Activated CD4-positive, alpha-beta T cell treated with anti-CD3 and anti-CD28 coated beads for 4 hours (primary cell): ENCODE measurements at places on chromosomes 3 and 15.

GRCh38 chr15:80880086-80880485, 100.9 kb downstream of the CEMIP start:
- DNase-seq: no peak

DNA sequence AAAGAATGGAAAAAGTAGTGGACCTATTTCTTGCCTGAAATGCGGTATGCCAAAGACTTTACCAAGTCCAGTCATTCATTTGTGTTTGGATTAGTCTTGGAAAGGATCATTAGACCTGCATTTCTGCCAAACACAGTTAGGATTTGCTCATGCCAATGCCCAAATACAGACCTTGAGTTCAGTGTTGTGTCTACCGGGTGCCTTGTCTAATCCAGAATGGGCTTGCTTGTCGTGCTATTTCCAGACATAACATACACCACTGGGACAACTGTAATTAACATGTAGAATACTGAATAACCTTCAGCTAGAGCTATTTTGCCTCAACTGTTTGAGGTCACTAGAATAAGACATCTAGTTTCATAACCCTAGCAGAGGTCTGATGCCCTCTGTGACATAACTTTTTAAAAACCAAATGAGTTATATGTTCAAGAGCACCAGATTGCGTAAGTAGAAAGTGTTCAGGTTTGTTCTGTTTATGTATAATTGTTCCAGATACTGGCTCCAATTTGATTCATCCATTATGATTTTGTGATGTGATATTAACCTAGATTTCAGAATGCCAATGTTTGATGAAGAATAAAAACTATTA, 145.3 kb upstream of the DPH6 start:
- DNase-seq: no peak

GRCh38 chr3:12483872-12484197, 445 bp upstream of the TSEN2 start:
- no peak for DNase-seq

- no peak for DNase-seq
Observed at GRCh38 chr3:176789281-176789705, 408.0 kb downstream of the TBL1XR1 start.

DNA sequence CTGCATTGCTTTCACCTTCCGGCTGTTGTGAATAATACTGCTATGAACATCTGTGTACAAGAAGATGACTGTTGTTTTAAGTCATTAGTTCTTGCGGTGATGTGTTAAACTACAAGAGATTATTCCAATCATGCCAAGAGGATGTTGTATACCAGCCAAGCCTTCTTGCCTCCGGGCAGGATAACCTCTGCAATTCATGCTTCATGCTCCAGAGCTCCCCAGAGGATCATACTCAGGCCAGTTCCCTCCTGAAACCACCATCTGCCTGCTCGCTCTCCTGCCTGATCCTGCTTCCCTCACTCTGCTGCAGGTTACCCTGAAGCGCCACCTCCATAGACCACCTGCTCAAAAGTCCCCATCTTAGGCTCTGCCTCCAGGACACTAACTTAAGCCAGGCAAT, 187.1 kb upstream of the PROK2 start:
- no peak for DNase-seq

DNA sequence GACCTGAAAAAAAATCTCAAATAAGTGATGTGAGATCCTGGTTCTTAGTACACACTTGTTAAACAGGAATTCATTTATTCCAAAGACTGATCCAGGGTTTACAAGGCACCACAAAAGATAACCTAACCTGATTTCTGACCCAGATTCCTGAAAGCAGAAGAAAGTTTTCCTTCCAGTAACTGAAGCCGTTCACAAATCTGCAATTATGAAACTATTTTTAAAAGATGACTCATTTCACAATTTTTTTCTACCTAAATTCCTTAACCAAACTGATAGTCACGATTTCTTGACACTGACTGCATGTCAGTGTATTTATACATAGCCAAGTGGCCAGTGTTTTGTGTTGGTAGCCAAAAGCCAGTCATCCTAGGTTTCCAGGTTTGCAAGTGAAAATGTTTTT, 17.1 kb downstream of the SLC9A9 start:
- DNase-seq: no peak

GRCh38 chr3:129344540-129345220, 66.0 kb downstream of the HMCES start:
- no peak for DNase-seq

- DNase-seq: no peak
Observed at GRCh38 chr15:61655881-61656280, 404.4 kb downstream of the VPS13C start.

DNA sequence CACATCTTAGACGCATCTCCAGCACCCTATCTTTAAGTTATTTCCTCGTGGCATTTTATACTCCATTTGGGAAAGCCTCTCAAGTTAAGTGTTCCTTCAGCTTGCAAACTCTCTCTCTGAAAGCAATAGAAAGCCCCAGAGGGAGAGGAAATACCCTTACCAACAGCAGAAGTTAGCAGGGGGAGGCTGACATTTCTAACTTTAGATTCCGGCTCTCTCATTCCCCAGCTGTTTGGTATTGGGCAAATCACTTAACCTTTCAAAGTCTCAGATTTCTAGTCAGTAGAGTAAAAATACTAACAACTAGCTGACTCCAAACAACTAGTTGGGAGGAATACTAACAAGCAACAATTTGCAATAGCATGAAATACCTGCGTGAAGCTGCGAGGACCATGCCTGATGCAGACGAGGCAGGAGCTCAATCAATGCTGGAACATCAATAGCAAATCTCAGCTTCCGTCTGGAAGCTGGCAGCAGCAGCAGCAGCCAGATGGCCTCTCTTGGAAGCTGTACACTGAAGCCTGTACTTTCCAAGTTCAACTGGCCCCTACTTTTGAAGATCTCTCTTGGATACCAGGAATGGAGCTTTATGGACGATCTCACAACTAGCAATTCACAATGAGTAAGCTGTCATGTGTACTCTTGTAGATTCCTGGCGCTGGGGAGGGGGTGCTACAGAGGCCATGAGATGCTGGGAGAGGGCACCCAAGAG, 47.8 kb downstream of the THBS1 start:
- no peak for DNase-seq
